GOT3 (cell line): ENCODE measurements at places on chromosomes 2 and 18.

DNA sequence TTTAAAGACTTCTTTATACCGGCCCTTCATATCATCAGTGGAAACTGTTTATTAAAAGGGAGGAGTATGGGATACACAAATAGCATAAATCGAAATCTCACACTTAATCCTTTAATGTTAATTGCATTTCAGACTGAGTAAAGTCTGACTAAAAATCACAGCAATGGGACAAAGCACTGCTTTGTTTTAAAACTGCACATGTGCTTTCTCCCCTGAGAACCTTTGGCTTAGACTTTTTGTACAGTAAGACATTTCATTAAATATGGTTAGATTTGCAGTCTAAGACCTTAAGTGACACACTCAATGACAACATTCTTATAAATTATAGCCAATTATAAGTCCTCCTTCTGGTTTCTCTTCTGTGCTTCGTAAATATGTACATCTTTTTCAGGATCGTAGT, 12.5 kb downstream of the METTL21A start:
- no peak for DNase-seq

DNA sequence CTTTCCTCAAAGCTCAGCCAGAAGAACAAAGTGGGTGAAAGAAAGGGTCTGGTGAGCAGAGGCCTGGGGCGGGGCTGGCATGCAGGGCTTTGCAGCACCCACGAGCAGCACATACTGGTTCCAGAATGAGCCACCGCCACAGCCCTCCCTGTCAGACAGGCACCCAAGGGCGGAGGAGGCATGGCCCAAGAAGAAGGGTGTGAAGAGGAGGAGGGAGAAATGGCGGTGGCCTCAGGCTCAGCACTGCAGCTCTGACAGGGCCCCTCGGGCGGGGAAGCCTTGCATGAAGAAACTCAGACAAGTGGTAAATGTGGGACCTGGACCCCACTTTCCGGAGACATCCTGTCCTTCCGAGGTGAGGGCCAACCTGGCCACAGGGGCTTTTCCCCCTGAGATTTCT, 15.7 kb downstream of the FAM228A start:
- no peak for DNase-seq

- DNase-seq = no peak
These were observed 251.9 kb downstream of the FBXO15 start for GRCh38 chr18:73895701-73896100.

DNA sequence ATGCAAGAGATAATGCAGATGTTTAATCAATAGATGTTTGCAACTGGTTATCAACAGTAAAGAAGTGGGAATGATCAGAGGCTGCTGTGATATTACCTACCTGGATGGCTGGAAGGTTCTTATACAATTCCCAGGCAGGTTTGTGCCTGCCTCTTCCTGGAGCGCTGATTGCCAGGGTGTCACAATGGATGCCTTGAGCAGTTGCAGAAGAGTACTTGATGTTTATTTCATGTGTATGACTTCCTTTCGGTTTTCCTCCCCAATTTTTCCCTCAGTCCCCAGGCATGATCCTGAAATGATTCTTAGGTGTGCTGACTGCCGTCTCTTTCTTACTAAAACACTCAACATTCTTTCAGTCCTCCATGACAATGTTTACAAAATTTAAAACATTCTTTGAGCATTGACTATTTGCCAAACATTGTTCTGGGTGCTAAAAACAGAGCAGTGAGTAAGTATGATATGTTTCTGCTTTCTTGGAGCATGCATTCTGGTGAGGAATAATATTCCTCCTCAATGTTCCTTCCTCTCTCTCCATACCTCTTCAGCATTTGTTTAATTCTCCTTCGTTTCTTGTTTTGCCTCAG, 416.6 kb upstream of the TRIB2 start:
- no peak for DNase-seq

DNA sequence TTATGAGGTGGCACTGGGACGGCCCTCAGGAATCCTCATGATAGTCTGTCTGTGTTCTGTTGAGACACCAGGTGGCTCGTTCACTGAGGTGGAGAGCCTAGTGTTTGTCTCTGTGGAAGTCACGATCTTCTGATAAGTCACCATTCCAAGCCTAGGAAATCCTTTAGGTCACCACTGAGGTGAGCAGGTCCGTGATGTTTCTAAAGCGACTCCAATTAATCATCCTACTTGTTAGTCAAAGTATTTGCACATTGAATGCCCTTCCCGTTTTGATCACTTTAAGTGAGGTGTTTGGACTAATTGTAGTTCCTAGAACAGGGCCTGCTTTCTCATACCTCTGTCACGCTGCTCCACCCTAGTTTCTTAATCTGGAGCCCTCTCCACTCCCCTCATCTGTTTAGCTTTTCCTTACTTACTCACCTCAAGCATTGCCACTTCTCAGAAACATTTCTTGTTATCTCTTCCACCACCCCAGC, 28.0 kb upstream of the DSG3 start:
- DNase-seq = no peak
